ENCODE measurements at places on chromosomes 7 and 10.

DNA sequence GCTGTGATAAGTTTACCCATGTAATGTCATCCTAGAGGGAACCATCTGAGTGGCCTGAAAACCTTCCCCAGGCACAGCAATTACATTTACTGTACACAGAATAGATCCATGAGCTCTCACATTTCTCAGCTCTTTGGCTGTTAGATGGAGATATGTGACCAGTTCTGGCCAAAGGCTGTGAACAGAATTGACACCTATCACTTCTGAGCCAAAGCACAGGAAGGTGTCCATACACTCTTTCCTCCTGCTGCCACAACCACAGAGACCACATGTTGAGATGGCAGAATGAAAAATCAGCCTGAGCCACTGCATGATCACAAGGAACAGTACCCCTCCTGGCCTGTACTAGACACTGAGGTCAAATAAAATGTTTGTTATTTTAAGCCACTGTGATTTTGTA is 44.3 kb upstream of the ATOH7 start:
- no peak for DNase-seq

GRCh38 chr10:133489816-133490588 is 36.3 kb downstream of the SCART1 start:
- DNase-seq = no peak

- DNase-seq = no peak
Measured at GRCh38 chr10:110216942-110217661, 9.7 kb downstream of the MXI1 start.

DNA sequence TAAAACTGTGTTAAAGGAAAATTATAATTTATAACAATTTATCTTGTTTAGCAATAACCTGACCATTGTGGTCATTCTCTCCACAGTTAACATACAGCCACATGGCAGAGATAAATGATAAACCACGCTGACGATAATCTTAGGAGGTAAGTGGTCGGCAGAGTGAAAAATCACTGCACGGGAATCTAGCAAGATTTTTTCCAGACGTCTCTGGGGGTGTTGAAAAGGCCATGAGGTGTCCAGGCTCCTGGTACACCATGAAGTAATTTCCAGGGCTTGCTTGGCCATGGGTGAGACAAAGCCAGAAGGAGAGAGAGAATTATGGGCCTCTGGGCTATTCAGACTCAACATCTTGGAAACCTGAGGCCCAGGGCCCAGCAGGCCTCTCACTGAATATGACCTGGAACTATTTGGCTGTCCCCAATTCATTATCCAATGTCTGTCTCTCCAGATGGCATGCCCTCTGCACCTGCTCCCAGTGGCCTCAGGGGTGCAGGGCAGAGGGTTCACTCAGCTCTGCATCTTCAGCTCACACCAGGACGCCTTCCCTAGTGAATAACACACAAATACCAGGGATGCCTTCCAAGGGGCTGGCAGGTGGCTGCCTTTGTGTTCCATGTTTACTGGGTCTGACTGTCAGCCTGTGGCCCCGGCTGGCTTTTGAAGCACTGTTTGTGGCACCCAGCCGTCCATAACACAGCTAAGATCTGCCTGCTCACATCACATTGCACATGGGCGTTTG is 590.4 kb upstream of the PFKP start:
- no peak for DNase-seq

DNA sequence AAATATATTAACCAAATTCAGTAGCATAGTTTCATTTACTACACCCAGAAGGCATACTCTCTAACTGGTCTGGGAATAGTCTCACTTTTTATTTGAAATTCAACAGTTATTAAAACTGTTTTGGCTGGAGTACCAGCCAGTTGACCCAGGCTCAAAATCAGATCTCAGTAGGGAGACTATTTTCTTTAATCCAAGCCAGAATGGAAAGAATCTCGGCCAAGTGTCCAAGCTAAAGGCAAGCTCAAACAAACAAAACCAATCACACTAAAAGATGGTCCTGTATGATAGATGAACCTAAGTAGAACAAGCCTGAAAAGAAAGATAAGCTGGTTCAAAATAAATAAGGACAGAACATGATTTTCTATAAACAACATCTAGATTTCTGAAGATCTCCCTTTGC is 259.6 kb upstream of the POM121L12 start:
- DNase-seq = no peak

DNA sequence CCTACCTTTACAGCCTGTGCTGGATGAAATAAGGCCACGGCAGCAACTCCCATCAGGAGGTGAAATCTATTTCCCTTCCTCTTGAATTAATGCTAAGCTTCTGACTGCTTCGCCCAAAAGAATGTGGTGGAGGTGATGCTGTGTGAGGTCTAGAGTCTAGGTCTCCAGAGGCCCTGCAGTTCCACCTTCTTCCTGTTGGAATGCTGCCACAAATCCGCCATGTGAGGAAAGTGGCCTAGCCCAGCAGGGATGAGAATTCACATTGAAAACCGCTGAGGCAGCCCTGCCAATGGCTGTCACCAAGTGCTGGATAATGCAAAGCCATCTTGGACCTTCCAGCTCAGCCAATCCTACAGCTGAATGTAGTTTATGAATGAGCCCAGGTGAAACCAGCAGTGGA is 28.0 kb downstream of the RHOBTB1 start:
- DNase-seq = no peak

- no peak for DNase-seq
Measured at GRCh38 chr10:109430043-109430760, 493.1 kb downstream of the XPNPEP1 start.

DNA sequence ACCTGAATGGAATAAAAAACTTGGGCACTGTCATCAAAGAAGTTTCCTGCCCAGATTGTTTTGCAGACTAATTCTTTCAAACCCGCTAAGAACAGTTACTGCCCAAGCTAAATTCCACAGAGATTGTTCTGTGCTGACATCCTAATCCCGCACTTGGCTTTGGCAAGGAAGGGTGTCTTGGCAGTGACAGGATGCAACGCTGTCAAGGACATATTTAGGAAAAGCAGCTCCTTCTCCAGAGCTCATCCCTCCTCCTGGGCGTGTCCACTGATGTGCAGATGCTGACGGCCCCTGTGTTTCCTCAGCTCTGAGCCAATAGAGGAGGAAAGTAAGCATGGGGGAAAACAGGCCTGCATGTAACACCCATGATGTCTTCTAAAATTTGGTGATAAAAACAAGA is 74.2 kb downstream of the EEPD1 start:
- DNase-seq = no peak

DNA sequence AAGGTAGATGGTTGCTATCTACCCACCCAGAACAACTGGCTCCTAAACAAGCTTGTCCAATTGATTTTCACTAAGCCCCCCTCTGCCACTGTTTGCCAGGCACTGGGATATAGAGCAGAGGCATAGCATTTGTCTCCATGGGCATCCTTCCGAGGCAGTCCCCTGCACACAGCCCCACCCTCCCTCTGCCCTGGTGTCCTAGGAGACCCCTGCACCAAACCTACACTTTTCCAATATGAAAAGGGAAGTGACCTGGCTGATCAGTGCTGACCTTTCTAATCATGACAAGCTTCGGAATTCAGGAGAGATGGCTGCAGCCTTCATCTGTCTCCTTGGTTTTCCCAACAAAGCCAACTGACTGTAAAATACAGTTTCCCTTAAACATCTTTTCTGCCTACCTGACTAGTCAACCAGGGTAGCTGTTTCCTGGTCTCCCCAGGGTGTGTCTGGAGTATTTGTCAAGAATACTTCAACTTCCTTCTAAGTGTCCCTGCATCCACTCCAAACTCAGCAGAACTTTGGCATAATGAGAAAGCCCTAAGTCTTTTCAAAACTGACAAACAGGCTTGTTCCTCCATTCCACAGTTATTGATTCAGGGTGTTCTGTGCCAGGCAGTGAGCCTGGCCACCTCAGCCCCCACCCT is 7.6 kb upstream of the SLC18A3 start:
- DNase-seq = no peak

DNA sequence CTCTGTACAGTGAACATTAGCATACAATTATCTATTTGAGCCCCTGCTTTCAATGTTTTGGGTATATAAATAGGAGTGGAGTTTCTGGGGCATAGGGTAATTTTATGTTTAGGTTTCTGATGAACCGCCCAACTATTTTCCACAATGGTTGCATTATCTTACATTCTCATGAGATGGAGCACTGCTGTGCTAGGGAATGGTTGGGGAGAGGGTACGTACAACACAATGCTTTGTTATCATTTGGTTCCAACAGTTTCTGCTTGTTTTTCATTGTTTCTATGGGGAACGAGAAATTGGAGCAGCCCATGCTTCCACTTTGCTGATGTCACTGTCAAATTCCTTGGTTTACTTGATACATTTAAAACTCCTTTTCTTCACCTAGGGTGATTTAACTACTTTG is 1115.3 kb downstream of the REEP3 start:
- no peak for DNase-seq

- no peak for DNase-seq
Measured at GRCh38 chr10:107647462-107647861, 483.0 kb upstream of the SORCS1 start.

GRCh38 chr10:58918887-58919286 is 257.6 kb upstream of the PHYHIPL start:
- no peak for DNase-seq

DNA sequence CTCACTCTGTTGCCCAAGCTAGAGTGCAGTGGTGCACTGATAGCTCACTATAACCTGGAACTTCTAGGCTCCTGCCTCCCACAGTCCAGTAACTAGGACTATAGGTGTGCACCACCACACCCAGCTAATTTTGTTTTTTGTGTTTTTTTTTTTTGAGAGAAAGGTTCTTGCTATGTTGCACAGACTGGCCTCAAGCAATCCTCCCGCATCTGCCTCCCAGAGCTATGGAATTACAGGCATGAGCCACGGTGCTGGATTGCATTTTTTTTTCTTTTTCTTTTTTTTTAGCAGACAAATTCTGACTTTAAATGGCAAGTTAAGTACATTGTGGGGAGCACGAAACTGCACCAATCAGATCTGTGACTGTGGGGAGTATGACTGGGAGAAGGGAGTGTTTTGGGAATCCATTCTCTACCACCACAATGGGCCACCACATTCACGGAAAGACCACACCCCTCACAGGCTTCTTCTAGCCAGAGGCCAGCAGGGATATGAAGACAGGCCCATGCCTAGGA is 58.1 kb upstream of the MSMB start:
- no peak for DNase-seq

DNA sequence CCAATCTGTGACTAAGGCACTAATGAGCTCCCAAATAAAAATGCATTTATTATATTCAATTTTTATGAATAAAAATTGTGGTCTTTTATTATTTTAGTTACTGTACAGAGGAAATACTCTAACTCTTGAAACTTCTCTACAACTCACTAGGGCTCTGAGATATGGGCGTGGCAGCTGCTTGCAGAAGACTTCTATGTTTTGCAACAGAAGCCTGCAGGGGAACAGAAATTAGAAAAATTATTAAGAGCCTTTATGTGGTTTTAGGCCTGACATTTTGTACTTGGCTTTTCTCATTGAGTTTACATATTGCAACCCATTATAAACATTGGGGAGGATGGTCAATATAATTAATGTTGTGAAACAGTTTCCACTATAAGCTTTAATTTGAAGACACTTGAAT is 581.4 kb downstream of the TNS3 start:
- DNase-seq = no peak

DNA sequence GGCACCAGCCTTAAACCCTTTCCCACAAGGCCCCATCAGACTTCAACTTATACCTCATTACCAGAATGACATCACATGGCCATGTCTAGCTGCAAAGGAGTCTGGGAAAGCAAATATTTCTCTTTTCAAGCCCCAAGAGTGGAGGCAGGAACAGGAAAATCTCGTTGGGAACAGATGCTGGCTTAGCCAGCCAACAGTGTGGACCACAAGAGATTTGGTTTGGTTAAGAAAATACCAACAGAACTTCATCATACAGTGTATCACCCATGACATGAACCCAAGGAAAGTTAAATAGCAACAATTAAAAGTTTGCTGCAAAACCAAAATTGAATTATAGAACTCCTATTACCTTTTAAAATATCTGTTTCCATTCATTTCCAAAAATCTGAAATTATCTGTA is 2.2 kb upstream of the MET start:
- no peak for DNase-seq

- DNase-seq = peak; percentile 74
Measured at GRCh38 chr10:15802375-15802949, 57.8 kb downstream of the MINDY3 start.

- no peak for DNase-seq
Measured at GRCh38 chr10:117419921-117420320, 44.7 kb upstream of the PDZD8 start.

GRCh38 chr7:132708470-132708869 is 132.2 kb upstream of the PLXNA4 start:
- DNase-seq = no peak

DNA sequence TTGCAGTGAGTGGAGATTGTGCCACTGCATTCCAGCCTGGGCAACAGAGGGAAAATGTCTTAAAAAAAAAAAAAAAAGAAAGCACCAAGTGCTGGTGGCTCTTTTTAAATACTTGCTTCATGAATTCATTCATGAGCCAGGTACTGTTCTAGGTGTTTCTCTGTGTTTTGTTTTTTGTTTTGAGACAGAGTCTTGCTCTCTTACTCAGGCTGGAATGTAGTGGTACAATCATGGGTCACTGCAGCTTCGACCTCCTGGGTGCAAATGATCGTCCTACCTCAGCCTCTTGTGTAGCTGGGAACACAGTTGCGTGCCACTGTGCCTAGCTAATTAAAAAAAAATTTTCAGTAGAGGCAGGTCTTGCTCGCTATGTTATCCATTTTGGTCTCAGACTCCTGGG is 5.3 kb downstream of the STOX1 start:
- no peak for DNase-seq

DNA sequence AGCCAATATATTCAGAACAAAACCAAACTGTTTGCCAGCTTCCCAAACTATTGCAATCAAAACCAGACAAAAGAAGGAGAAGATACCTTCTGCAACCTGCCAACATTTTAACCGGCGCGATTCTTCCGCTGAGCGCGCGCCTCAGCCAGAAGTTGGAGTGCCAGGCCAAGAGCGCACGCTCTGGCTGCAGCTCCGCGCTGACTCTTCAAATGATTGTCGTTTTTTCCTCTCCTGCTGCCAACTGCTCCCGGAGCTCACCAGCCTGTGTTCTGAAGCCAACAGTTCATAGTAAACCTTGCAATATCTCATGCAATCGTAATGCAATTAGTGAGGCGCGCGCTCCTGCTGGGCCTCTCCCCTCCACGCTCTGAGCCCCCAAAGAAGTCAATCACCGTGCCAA is 259.7 kb upstream of the MGMT start:
- DNase-seq = no peak

- DNase-seq = no peak
Measured at GRCh38 chr10:99532687-99533495, at the start of gene NKX2-3. Gene NKX2-3 (plus strand): TSS chr10:99532942. CDS start chr10:99533132, 190 bp downstream.

- no peak for DNase-seq
Measured at GRCh38 chr10:25627606-25628005, 306.4 kb upstream of the MYO3A start.

GRCh38 chr7:66430164-66430545 is 198.5 kb upstream of the KCTD7 start:
- no peak for DNase-seq

GRCh38 chr10:63173468-63174232 is 40.5 kb downstream of the NRBF2 start:
- DNase-seq = no peak

GRCh38 chr10:124626759-124627380 is 117.3 kb downstream of the FAM53B start:
- no peak for DNase-seq

- no peak for DNase-seq
Measured at GRCh38 chr10:52455098-52455497, 141.0 kb downstream of the DKK1 start.
